ENCODE measurements at places on chromosomes 2 and 18. TPM values are rescaled to one million over a fixed set of nuclear protein-coding genes. Genes with fewer than 3 reads are reported as not detected.

DNA sequence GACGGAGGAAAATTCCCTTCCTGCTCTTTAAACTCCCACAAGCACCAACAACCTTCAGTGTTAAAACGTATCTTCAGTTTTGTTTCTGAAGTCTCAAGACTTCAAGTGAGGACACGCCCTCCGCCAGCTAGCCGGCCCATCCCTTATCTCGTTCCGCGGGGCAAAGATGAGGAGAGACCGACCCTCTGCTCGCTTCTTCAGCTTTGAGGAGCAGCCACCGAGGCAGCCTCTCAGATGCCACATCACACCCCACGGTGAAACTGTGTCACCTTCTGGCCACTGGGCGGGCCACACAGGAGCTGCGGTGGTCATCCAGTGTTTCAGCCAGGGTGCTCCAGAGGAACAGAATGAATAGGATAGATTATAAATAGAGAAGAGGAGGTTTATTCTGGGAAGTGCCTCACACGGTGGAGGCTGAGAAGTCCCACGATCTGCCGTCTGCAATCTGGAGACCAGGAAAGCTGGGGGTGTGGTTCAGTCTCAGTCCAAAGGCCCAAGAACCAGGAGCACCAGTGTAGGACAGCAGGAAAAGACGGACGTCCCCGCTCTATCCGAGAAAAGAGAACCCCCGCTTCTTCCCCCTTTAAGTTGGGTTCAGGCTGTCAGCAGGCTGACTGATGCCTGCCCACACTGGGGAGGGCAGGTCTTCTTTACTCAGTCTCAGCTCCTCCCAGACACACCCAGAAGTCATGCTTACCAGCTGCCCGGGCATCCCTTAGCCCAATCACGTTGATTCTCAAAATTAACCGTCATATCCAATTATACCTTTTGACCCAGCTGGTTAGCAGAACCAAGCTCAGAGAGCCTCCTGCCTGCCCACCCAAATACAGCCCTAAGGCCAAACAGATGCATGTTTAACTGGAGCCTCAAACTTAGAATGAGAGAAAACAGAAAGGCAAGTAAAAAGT lies 399.7 kb upstream of the ID2 start:
- peaks cover 4% of the 10 kb centered on the region for H3K4me1 ChIP-seq
- no peak overlapping the region for H3K27ac ChIP-seq
- no peaks in the 10 kb centered on the region for H3K36me3 ChIP-seq
- DNase-seq = no peak

GRCh38 chr18:21179590-21180220 lies 62.3 kb upstream of the GREB1L start:
- no peaks in the 10 kb centered on the region for H3K4me1 ChIP-seq
- DNase-seq = no peak
- H3K27me3 ChIP-seq = no peaks in the 10 kb centered on the region
- no peaks in the 10 kb centered on the region for H3K36me3 ChIP-seq

CREB1 gene
- 97.4 TPM for total RNA-seq

SEPTIN10 gene
- 51.8 TPM for total RNA-seq

UNC80 gene
- total RNA-seq = not detected

All from Peyer's patch (tissue), 4 donors.